ENCODE measurements at places on chromosomes 13 and 19.

DNA sequence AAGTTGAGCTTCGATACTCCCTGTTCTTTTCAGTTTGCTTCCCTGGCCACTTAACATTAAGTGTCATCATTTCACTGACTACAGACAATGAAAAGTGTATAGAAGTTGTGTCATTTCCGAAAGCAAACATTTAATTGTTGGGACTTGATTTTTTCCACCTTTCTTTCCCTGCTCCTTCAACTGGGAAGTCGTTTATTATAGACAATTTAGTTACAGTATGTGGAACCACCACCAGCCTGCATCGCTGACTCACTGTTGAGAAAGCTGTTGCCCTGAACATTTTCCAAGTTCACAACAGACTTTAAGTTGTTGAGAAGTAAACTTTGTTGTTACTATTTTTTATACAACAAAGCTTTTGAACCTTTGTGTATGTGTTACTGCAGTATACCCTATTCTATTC, 788.4 kb upstream of the PRR20A start:
- DNase-seq, result no peak

DNA sequence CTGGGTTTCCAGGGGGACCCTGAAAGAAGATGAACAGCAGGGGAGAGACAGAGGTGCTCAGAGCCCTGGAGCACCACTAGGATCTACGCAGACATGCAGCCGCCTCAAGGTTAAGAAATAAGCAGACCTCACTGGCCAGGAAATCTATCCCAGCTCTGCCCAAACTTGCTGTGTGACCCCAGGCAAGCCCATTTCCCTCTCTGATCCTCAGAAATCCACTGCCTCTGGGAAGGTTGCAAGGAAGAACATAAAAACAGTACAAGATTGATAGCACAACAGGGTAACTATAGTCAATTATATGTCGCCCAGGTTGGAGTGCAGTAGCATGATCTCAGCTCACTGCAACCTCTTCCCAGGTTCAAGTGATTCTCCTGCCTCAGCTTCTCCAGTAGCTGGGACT, 20.8 kb downstream of the COL5A3 start:
- no peak for DNase-seq

DNA sequence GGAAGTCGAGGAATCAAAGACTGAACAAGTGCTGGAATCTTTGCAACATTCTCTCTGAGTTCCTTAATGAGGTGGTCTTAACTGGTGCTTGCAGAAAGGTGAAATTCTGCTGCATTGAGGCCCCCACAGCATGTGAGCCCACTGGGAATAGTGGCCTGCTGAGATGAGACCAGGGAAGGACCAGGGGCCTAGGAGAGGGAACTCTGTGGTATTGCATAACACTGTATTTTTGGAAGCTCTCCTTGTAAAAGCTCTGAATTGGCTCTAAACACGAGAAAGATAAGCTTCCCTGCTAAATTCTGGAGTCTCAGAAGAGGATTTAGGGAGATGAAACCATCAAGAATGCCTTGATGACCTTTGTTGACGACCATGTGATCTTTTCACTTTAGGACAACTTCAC, 100.4 kb upstream of the TSC22D1 start:
- DNase-seq, result no peak

GRCh38 chr19:49338023-49338677, 2.9 kb downstream of the CD37 start:
- no peak for DNase-seq

GRCh38 chr19:44841231-44841630, 4.9 kb upstream of the NECTIN2 start:
- no peak for DNase-seq

DNA sequence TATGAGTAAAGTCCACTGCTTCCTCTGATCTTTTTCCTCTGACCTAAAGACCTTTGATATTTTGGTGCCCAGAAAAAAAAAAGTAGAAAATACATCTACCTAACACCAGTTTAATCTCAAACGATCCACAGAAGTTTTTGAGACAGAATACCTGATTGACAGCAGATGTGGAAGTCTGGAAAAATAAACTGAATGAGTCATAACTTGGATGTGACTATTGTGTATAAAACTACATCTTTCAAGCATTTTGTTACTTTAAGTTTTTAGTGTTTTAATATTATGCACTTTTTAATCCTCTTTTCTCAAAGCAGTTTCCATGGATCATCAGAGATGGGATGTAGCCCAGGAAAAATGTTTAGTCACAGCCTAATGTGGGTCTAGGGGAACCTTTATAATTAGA, 216.1 kb downstream of the SLITRK1 start:
- DNase-seq, result no peak

Measured in CD8-positive, alpha-beta memory T cell (primary cell).